ENCODE measurements at places on chromosomes 13 and 19.
A peak's percentile ranks its signal among the peaks of the same experiment; 100 is the strongest.

DNA sequence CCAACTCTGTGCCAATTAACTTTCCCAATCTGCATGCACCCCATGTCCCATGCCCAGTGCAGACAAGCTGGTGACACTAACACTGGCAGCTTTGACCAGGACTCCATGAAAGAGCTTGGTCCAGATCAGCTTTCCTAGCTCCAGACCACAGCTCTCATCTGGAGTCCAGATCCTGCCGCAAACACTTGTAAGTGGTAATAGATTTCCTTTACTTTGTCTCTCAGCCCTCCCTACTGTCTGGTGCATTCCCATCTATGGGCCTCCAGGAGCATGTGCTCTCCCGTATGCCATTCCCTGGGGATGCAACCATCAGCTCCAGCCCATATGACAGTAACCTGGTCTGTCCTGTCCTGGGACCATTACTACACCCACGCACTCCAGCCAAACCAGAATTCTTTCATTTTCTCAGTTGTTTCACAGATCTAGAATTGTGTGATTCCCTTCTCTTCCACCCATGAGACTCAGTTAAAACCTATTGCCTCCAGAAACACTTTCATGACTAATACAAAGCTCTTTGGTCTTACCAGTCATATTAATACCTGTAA, 4.9 kb upstream of the STARD13 start:
- DNase-seq = no peak

- DNase-seq = no peak
These were observed 6.5 kb downstream of the UNC13A start for GRCh38 chr19:17681505-17682125.

DNA sequence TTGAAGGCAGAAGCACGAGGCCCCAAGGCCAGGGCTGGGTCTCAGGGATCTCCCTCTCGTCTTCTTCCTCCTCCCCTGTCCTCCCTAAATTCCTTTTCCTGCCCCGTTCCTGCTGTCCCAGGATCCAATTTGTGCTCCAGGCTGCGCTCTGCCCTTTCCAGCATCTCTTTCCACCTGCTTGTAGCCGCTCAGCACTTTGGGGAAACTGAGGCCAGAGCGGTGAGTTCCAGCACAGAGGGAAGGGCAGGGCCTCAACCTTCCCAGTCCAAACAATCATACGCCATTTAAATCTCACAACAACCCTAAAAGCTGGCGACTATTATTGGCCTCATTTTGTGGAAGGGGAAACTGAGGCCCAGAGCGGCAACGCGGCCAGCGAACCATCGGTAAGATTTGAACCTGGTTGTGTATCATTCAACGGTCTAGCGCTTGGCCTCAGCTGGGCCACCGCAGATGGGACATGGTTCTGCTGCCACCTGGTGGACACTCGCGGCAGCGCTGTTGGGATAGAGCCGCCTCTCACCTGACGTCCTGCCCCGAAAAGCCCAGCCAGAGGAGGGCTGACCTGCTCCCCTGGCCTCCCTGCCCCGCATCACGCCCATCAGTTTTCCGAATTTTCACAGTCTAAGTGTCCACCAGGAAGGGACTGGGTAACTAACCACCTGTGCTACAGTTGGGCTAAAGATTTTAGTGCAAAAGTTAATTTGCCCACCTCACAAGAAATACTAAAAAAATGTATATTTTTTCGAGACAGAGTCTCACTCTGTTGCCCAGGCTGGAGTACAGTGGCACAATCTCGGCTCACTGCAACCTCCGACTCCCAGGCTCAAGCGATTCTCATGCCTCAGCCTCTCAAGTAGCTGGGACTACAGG, 4.2 kb upstream of the RPL18A start:
- DNase-seq = peak; percentile 43

DNA sequence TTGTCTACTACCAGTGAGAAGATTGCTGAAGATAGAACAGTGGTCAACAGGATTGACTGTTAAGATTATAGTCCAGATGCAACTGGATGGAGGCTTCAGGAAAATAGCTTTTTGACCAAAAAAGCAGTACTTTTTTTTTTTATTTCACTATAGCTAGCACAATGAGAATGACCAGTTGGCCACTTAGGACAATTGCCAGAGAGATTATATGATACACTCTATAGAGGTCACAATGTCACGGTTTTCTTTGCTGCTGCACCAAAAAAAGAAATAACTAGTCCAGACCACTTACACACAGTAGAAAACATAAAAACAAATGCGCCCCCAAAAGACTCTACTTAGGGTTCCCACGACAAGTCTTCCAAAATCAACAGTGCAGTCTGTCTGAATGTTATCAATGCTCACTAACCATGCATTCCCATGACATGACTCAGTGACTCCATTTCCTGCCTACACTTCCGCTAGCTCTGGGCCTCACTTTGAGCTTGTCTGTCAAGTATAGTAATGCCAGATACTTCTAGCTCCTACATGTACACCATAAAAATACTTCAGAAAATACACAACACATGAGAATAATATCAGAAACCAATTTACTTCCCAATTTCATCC, 209.1 kb upstream of the STARD13 start:
- DNase-seq = no peak

DNA sequence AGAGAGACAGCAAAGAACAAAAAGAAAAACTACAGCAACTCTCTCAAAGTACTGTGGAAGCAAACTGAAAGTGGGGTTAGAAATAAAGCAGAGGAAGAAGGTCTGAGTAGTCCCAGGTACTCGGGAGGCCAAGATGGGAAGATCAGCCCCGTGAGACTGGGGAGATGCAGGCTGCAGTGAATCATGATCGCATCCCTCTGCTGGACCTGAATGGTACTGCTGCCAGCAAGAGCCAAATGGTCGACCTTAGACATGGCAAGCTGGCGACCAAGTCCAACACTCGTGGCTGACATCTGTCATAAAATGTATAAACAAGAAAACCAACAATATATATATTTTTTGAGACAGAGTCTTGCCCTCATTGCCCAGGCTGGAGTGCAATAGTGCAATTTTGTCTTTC, 33.7 kb upstream of the ZNF724 start:
- DNase-seq = no peak

GRCh38 chr13:113972451-113973217, 1.2 kb downstream of the C13orf46 start:
- no peak for DNase-seq

GRCh38 chr13:20495087-20496023, 30.3 kb downstream of the CRYL1 start:
- DNase-seq = peak; percentile 8

GRCh38 chr13:43730642-43731041, 56.1 kb downstream of the ENOX1 start:
- DNase-seq = no peak

- DNase-seq = no peak
These were observed 186.8 kb downstream of the NUFIP1 start for GRCh38 chr13:44802491-44802890.

DNA sequence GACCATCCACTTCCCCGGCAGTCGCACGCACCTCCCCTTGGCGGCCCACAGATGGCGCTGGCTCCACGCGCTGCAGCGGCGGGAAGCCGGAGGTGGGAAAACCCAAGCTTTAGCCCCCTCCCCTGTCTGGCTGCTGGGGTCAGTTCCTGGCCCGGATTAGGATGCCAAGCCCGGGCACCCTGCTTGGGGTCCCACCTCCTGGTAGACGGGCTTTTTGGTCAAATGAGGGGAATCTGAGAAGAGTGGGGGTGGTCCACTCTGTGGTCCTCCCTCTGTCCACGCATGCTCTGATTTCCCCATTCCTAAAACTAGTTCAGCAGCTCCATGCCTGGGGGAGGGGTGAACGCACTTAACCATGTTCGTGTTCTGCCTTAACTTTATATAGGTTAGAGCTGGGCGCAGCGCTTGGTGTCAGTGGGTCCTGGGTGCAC, 8.1 kb upstream of the ADGRE2 start:
- no peak for DNase-seq

DNA sequence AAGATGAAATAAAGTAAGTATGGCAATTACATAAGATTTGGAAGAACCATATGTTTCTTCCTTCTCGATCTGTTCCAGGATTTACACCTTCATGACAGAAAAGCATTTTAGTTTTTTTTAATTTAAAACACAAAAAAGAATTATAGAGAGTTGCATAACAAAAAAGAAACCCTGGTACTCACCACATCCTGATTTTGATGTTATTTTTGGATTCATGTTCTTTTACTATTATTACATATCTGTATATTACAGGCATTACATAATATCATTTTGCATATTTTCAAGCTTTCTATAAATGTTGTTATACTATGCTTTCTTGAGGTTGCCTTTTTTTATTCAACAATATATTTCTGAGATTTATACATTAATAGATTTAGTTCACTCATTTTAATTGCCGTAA, 6.7 kb upstream of the KATNAL1 start:
- DNase-seq = no peak

GRCh38 chr19:57202160-57202559, 10.9 kb downstream of the ZNF264 start:
- DNase-seq = no peak

- no peak for DNase-seq
These were observed 185.3 kb downstream of the LHFPL6 start for GRCh38 chr13:39417643-39418042.

DNA sequence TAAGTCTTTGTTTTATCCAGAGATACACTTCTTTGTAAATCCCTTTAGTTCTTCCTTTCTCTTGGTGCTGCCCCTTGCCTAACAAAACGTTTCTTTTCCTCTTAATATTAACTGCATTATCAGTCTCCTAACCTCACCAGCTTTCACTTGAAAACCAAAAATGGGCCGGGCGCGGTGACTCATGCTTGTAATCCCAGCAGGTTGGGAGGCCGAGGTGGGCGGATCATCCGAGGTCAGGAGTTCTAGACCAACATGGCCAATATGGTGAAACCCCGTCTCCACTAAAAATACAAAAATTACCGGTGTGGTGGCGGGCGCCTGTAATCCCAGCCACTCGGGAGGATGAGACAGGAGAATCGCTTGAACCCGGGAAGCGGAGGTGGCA, 329.8 kb upstream of the MIR17HG start:
- no peak for DNase-seq

DNA sequence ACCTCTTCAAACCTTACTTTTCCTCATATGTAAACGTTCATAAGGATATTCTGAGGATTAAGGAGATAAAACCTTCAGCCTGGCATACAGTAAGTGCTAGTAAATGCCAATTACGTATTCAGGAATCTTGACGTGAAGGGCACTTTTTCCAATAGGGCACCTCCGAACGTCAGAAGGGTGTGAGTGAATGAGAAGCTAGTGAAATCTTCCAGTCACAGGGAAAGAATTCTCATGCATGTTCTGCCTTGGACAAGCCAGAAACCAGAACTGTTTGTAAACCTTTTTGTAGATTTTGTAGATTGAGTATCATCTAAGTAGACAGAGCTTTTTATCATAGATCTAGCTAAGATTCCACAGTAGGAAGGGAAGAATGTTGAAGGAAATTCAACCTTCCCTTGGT, 16.5 kb downstream of the DGKH start:
- DNase-seq = no peak

- DNase-seq = no peak
These were observed 266.4 kb downstream of the ENOX1 start for GRCh38 chr13:43520351-43520750.

GRCh38 chr19:33653684-33654083, 31.9 kb downstream of the CHST8 start:
- DNase-seq = no peak

- no peak for DNase-seq
These were observed 13.0 kb downstream of the CYP2S1 start for GRCh38 chr19:41205995-41206394.

DNA sequence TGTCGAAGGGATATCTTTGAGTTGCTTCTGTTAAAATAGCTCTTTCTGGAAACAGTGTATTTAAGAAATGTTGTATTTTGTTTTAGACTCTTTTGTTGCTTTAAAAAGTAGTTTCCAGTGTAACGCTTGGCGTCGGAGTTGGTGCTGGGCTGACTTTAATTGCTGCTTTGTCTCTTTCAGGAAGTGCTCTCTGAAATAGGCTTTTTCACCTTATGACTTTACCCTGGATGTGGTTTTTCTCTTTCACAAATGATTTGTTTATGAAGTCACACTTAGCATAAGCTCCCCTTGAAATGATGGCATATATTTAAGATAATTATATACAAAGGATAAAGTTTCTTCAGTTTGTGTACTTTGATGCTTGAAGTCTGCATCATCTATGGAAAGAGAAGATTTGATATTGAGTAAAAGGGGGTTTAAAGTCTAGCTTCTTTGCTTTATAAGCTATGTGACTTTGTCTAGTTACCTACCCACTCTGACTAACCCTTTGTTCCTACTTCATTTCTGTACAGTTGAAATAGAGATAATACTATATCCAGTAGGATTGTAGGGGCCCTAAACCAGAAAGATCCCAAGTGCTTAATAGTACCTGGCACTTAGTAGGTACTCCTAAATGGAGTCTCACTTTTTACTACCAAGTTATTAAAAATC, at the start of gene GPR18:
GPR18 (minus strand) TSS at position 170 of the 651 bp plus-strand sequence. CDS start 2,507 bp downstream, outside the sequence.
- DNase-seq = no peak

- no peak for DNase-seq
These were observed 9.9 kb downstream of the PLPP2 start for GRCh38 chr19:281156-281853.

DNA sequence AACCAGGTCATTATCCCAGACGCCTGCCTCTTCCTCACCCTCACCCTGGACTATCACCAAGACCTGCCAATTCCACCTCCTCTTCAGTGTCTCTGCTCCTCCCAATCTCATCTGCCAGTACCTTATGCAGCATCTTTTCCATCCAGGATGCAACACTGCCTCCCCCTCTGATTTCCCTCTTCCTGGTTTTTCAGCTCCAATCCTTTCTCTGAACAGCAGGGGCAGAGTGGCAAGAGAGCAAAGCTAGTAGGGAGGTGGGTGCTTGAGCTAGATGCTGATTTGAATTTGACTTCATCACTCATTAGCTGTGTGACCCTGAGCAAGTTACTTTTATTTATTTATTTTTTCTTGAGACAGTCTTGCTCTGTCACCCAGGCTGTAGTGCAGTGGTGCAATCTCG, 25.6 kb upstream of the CABP5 start:
- DNase-seq = no peak

DNA sequence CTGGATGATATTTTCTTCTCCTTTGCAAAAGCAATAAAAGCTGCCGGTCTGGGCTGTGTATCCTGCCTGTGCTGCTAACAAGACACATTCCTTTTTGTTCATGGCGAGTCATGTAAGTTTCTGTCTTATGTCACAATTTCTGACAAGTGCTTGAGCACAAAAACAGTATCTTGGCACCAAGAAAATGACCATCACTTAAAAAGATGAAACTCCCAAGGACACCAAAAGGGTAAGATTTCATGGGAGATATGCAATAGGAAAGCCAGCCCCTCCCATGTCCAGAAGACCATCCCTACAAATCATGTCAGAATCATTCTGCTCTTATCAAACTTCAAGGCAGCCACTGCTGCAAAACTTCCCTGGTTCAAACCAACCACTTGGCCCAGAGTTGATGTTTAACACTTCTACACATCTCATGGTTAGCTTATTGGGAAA, 375.4 kb upstream of the ZNF507 start:
- DNase-seq = no peak

- no peak for DNase-seq
These were observed 9.9 kb downstream of the STOML3 start for GRCh38 chr13:38980750-38981078.

GRCh38 chr13:110628952-110629701, 13.8 kb downstream of the NAXD start:
- DNase-seq = no peak

DNA sequence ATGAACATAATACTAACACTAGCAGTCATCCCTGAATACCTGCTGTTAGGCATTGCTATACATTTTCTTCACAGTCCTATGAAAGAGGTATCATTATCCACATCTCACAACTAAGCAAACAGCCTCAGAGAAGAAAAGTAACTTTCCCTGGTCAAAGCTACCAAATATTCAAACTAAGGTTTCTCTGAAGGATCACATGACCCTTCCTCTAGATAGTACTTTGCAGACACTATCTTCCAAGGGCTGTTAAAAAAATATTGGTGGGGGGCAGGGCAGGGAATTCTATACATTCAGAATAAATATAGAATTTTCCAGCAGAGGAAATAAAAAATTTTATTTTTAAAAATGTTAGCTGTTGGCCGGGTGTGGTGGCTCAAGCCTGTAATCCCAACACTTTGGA, 3.1 kb downstream of the SLC25A30 start:
- no peak for DNase-seq

Data from cerebellar nuclear complex (tissue), 1 donor.